Astrocyte of the hippocampus (primary cell): ENCODE measurements at places on chromosomes 5 and 9.
A peak's percentile ranks its signal among the peaks of the same experiment; 100 is the strongest.

GRCh38 chr5:151694035-151694485 lies 7.3 kb upstream of the SPARC start:
- DNase-seq = peak; percentile 58

DNA sequence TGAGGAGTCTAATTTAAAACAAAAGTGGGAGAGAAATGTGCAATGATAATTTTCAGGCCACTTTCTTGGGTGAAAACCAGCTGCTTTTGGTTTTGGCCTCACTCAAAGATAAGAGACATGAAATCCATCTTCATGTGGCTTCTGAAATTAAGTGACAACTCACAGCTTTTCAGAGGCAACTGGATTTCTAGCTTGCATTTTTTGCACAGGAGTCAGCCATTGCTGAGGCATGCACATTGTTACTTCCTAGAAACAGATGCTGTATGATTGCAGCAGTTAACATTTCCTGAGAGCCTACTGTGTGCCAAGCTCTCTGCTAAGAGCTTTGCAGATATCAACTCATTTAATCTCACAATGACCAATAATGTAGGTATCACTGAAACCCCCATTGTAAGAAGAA lies 562.6 kb downstream of the NR2F1-AS1 start:
- no peak for DNase-seq

GRCh38 chr5:124584991-124585715 lies 161.3 kb downstream of the ZNF608 start:
- DNase-seq = no peak

- DNase-seq = no peak
Measured at GRCh38 chr9:117784996-117785395, 80.8 kb downstream of the TLR4 start.

DNA sequence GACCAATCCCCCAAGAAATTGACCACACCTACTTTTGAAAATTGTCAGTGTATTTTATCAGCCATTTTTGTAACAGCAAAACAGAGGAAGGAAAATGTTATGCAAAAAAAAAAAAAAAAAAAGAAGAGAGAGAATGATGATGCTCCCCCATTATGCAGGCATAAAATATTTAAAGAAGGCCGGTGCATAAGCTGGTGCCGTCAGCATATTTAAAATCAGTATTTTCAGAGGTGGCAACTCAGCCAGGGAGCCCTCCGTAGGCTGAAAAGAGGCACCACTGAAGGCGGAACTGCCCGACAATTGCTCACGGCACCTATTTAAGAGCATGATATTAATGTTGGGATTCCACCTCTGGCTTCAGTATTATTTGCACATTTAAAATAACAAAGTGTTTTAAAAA lies 33.4 kb downstream of the IRX2 start:
- no peak for DNase-seq

DNA sequence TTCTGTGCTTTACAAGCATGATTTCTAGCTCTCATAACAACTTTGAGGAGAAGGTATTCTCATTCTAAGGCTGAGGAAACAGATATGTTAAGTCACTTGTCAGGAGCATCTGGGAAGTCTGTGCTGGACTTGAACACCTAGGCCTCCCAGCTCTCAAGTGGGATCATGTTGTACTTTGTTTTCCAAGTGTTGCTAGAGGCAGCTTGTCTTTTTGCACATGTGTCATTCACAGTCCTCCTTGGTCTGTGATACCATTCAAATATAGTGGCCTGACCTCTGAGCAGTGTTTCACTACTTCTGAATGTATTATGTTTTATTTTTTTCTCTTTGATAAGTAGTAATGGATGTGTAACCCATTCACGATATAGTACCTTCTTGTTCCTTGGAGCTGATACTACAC lies 21.2 kb downstream of the ZSWIM6 start:
- DNase-seq = no peak

DNA sequence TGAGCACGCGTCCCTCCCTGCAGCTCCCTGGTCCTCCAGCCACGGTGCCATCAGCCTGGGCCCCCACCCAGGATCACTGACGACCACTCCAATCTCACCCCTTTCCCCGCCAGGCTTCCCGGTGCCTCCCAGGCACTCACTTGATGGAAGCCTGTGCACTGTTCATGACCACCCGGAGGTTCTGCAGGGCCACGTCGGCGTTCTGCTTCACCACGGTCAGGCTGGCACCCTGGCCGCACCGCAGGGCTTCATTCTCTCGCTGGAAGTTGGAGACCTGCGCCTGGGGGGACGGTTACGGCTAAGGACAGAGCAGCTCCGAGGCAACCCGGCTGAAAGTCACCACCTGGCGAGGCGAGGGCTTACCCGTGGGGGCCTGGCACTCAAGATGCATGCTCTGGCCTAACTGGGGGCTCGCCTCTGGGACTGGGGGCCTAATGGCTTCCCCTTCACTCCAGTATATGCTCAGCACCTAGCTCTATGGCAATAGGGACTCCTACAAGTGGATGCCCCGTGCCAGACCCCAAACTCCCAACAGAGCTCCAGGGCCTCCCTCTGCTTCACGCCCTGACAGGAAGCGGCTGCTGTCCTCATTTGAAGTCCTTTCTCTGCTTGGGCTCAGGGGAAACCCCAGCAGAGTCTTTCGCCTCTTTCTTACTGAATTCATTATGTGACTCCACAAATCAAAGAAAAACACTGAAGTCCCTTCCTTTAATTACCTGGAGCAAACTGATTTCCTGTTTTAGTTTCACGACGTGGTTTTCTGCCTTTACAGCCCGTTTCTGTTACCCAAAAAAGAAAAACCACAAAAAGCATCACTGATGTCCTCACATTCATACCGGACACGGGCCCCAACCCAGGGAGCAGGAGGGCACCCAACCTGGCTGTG lies 4.2 kb upstream of the SNAPC4 start:
- no peak for DNase-seq

- DNase-seq = no peak
Measured at GRCh38 chr5:34977934-34978613, 48.7 kb downstream of the DNAJC21 start.

GRCh38 chr5:18455521-18455920 lies 821.3 kb downstream of the TAF11L14 start:
- no peak for DNase-seq

DNA sequence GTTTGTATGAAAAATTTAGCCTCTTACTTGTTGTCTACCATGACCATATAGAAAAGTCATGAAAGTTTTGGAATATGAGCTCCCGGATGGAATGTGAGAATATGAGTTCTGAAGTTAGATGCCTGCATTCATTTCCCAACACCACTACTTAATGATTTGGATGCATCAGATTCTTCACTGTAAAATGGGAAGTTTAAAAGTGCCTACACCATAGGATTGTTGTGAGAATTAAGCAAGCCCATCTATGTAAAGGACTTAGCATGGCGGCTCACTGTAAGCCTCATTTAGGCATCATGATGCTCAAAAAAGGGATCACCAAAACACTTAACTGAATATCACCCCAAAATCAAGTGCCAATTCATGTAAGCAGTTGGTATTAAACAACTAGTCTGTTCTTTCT lies 177.3 kb downstream of the RAB3C start:
- DNase-seq = no peak

DNA sequence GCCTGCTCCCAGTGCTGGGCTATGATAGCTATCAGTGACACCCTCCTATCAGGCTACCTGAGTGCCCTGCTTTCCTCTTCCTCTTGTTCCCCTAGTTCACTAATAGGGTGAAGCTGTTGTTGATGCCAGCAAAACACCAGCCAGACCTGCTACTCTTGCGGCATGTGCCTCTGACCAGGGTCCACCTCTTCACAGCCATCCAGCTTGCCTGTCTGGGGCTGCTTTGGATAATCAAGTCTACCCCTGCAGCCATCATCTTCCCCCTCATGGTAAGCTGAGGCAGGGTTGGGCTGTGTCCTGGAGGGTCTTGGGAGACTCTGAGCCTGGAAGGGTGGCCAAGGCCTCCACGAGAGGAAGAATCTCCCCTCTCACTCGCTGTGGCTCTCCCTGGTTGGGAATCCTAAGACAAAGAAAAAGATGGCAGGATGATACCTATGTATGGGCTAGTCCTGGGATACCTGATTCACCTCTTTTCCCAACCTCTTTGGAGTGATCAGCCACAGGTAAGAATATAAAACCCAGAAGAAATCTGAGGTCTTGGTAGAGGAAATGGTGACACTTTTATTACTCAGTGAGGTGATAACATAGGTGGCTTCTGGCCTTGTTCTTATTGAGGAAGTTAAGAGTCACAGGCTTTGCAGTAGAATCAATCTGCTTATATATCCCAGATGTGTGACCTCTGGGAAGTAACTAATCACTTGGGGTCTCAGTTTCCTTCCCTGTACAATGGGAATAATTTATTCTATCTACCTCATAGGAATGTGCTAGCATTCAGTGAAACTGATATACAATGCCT lies 11.6 kb downstream of the SLC4A9 start:
- DNase-seq = no peak

DNA sequence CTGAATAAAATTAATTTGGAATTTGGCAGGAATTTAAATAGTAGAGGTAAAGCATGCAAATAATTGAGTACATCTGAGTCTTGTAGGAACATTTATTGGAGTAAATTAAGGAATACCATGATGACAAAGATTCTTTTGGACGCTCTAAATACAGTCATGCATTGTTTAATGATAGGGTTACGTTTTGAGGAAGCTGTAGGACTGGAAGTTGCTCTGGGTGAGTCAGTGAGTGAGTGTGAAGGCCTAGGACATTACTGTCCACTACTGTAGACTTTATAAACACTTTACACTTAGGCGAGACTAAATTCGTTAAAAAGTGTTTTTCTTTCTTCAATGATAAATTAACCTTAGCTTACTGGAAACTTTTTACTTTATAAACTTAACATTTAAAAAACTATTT lies 113.0 kb downstream of the FAM170A start:
- no peak for DNase-seq

- peak; percentile 55 for DNase-seq
Measured at GRCh38 chr5:149605998-149606724, 24.9 kb downstream of the ARHGEF37 start.
